AG04449 (cell line): ENCODE measurements at places on chromosomes 2 and 18.

- no peak for DNase-seq
Observed at GRCh38 chr2:15751477-15751876, 159.8 kb downstream of the DDX1 start.

GRCh38 chr18:21958707-21959450 lies 210.5 kb upstream of the GATA6 start:
- no peak for DNase-seq

GRCh38 chr2:18154812-18155211 lies 276.3 kb downstream of the KCNS3 start:
- DNase-seq, result no peak

DNA sequence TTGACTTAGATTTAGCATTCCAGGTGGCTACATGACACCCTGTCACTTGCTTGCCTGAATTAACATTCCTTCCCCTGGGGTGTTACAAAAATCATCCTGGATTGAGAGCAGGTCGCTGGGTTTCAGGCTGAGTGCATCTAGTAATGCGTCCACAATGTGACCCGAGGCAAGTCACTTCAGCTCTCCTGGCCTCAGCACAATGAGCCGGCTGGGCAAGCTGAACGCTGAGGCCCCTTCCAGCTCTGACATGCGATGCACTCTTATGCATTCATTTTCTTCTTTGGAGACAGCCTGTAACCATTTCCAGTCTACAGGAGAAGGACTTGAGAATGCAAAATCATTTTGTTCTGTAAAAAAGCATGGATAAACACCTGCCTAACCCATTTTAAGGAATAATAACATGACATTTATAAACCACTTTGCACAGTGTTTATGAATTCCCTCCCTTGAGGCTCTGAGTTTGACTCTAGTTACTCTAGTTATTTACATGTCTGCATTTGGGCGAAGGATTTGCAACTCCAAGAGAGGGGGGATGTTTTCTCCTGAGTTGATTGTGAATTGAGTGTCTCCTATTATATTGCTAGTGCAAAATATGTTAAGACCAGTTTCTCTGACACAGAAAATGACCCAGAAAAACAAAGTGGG lies 63.0 kb upstream of the CPO start:
- no peak for DNase-seq

DNA sequence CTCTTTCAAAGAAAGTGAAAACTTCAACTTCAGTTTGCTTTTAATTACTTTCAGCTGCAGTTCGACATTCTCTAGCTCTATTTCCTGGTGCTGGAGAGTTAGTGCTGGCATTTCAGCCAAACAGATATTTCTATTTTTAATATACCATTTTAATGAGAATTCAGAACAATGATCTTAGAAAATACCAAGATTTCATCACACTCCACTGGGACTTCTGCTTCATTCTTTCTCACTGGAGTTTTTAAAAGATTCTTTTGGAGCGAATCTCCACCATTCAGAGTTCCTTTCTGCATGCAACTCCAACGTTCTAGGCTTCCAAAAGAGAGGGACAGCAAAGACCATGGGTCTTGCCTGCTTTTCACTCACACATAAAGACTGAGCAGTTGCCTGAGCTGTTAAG lies 94.2 kb downstream of the CABLES1 start:
- no peak for DNase-seq

- no peak for DNase-seq
Observed at GRCh38 chr2:16824472-16824871, 158.8 kb upstream of the CYRIA start.

DNA sequence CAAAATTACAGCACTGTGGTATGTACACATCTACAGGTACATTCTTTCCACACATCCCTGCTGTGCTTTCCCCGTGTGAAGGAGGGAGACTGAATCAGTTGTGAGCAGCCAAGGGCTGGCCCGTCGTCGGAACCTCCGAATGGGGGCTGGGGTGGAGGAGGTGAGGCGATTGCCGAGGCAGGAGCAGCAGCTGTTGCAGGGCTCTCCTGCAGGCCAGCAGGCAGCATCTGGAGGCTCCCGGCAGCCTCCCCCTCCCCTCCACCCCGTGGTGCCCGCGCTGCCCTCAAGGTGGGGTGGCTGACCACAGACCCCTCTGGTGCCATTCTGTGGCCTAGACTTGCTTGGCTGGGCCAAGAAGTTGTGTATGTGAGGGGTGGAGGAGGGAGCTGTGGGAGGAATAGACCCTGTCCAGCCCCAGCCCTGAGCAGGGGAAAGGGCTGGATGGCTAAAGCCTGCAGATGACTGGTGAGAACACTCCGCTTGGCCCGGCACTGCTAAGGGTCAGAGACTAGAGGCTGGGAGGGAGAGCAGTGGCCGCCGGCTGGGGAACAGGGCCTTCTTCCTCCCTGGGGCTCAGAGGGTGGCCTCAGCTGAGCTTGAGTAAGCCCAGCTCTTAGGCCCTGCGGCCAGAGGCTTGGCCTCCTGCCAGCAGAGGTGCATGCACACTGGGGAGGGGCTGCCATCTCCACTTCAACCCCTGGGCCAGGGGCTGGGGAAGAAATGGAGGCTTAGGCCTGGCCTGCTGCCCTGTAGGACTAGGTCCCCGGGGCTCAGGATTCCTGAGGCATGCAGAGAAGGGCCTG lies 7.6 kb downstream of the STAMBP start:
- no peak for DNase-seq

DNA sequence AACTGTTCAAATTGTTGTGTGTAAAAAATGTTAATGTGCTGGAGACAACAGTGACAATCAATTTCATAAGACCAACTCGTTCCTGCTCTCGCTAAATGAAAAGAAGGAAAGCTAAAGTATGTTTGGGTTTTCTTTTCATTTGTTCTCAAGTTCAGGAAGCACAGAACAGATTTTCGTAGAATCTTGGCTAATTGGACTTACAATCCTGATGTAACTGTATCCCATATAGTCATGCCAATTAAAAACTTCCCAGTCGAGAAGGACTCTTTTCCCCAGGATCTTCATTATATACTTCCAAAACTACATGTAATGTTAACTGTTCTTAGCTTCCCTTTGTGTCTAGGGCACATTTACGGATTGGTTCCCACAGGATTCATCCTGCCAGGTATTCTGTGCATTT lies 135.4 kb upstream of the ITGB6 start:
- no peak for DNase-seq

GRCh38 chr2:166627893-166628292 lies 133.8 kb upstream of the SCN7A start:
- DNase-seq, result no peak

DNA sequence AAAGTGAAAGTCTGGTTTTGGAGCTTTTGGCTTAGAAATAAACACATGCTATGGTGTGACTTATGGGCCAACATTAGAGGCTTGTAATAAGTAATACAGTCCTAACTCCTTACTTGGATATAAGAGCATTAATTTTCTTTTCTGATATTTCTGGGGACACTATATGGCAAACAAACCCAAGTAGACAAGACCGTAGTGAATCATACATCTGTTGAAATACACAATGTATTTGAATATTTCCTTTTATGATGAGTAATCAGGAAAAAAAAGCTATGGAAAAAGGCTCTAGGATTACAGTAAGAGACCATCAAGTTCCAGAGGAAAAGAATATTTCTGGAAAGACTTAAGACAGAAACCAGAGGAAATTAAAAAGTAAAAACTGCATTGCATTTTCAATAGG lies 146.0 kb upstream of the CYP26B1 start:
- DNase-seq, result no peak

- no peak for DNase-seq
Observed at GRCh38 chr18:45398448-45398847, 216.8 kb upstream of the SLC14A2 start.

GRCh38 chr2:155332016-155332415 lies 633.5 kb downstream of the KCNJ3 start:
- no peak for DNase-seq

GRCh38 chr2:160061944-160062291 lies 497 bp downstream of the PLA2R1 start:
- DNase-seq, result no peak

GRCh38 chr2:56239437-56239836 lies 55.6 kb downstream of the CCDC85A start:
- no peak for DNase-seq

DNA sequence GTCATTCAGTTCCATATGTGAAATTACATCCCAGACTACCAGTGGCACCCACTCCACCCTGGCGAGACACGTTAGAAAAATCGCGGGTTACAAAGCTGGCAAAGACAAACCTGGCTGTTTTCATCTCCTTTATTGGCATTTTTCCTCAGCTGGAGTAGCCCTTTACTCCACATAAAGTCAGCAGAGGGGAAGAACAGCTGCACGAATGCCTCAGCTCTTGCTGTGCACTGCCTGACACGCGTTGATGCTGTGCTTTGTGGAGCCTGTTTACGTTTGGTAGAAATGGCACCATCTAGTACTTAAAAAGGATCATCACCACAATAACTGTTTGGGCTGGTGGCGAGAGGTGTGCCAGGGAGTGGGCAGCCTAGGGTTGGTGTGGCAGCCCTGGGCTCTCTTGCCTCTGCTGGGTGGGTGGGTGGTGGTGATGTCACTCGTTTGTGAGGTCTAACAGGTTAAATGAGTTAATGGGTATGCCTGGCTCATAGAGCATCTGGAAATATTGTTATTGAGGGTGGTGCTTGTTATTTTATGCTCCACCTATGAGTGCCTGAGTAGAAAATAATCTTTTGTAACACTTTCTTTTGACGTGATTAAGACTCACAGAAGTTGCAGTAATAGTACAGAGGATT lies 16.4 kb downstream of the FARP2 start:
- no peak for DNase-seq

- no peak for DNase-seq
Observed at GRCh38 chr2:97911206-97911921, 84.4 kb downstream of the TMEM131 start.

DNA sequence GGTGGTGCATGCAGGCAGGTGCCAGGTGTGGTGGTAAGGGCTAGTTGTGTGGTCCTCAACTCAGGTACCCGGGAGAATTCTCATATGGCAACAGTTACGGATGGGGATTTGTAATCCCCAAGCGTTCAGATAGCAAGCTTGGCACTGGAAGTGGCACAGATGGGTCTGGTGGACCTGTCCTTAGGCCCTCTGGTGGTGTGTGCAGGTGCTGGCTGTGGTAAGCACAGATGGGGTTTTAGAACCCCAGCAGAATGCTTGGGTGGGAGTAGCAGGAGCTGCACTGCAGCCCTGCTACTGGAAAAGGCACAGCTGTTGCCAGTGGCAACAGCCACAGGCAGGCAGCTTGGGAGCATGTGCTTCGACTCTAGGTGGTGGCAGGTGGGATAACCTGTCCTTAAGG lies 948.2 kb upstream of the FAM98A start:
- DNase-seq, result no peak

- no peak for DNase-seq
Observed at GRCh38 chr2:232422051-232422450, 15.4 kb downstream of the ALPG start.

DNA sequence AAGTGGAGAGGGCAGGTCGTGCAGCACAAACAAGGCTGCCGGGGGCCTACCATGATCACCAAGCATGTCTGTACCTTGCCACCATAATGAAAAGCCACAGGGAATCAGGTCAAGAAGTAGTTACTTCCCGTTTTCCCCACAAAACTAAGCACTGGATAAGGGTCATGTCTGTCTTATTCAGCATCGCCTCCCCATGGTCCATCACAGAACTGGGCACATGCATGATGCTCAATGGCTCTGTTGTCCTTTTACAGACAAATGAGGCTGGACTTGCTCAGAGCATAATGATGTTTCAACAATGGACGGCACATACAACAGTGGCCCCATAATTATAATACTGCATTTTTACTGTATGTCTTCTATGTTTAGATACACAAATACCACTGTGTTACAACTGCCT lies 27.5 kb downstream of the REEP1 start:
- DNase-seq, result no peak

- DNase-seq, result peak; percentile 58
Observed at GRCh38 chr2:113240150-113240914, 38.4 kb downstream of the PAX8 start.

DNA sequence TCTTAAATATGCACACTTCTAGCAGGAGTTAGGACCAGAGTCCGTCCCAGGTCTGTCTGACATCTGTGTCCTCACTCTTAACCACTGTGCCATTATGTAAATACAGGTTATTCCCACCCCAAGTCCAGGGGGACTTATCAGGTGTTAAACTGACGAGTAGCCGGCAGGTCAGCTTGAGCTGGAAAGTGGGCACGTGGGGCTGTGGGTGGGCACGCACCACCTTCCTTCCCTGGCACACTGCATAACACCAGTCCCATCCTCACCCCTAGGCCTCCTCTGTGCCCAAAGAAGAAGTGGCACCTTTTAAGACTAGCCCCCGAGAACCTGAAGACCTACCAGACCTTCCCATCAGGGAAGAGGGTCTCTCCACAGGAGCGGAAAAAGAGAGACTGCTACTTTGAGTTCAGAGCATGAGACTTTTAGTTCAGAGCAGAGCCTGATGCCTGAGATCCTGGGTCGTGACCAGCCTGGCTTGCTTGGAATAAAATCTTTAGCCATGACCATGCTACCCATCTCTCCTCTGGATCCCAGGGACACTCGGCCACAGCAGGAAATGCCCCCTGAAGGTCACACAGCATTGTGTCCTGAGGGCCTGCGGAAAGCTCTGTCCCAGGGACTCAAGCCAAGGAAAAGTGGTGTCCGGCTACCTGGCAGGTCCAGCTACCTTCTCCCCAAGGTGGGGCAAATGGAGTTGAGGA lies 62.0 kb downstream of the CIB4 start:
- no peak for DNase-seq

DNA sequence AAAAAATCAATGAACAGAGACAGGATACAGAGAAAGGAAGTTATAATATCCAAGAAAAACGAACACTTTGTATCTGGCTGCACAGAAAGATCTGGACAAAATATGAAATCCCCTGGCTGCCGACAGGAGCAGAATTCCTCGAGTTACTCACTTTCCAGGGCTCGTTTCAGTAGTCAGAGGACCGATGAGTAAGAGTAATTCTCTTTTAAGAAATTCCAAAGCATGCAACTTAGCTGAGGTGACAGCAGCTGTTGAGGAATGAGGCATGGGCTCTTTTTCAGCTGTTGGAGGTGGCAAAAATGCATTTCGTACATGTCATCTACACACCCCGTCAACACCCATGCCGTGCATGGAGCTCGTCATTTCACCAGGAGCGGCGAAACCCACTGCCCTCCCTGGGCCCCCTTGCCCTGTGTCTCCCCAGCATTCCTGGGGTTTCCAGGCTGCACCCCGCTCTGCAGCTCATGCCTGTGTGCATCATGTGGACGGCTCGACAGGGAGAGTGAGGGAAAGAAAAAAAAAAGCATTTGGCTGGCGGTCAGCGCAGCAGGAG lies 210.8 kb upstream of the SMIM21 start:
- DNase-seq, result peak; percentile 9
